ENCODE measurements at places on chromosomes 1 and 21.
A peak's percentile ranks its signal among the peaks of the same experiment; 100 is the strongest.

DNA sequence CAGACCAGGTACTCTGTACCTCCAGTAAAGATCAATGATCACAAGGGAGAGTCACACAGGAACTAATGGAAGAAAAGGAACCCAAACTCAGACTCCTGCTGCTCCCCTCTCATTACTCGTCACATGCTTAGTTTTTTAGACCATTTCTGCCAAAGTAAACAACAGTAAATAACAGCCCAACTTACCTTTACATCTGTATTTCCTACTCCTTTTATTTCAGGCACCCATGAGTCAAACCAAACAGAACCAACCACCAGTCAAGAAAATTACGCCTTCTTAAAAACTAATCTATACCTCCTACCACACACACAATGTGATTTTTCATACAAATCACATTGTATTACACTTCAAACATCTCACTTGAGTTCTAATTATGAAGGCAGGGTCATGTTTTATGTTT, 61.4 kb upstream of the HTR1D start:
- no peak for DNase-seq

DNA sequence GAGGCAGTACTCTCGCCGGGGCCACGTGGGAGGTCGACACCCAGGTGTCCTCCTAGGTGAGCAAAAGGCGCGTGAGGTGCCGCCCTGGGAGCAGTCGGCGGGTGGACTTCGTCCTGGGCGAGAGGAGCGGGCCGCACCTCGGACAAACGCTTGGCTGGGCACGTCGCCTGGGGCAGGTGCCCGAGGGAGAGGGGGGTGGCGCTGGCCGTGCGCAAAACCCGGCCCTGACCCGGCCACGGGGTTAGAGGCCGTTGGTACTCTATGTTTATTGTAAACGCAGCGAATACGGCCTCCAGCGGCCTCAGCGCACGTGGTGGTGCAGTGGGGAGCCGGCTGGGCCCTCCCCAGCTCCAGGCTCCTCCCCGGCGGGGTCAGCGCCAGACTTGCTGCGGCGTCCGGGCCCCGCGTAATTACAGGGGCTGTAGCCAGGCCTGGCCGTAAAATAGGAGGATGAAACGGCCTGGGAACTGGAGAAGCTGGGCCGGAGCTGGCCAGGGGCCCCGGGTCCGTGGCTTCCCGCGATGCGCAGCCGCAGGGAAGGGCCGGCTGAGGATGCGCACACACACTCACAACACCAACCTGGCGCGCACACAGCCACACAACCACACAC, 1.6 kb upstream of the EFNA1 start:
- no peak for DNase-seq

GRCh38 chr1:112397841-112398240, 1.8 kb downstream of the CTTNBP2NL start:
- DNase-seq: no peak

- DNase-seq: no peak
Observed at GRCh38 chr1:168480997-168481396, 62.8 kb downstream of the XCL2 start.

DNA sequence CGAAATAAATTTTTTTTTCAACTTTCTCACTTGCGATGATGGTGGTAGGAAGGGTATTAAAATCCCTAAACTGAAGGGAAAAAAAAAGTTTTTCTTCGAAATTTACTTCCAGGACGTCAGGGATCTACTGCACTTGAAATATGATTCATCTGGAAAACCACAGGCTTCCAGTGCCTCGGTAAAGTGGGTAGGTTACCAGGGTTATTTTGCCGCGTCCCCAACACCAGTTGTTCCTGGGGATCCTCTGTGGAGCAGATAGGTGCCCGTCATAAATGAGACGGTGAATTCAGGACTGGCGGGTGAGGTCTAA, 773 bp downstream of the RABIF start:
- no peak for DNase-seq

GRCh38 chr1:3787349-3787715, 9.0 kb downstream of the LRRC47 start:
- peak; percentile 77 for DNase-seq

DNA sequence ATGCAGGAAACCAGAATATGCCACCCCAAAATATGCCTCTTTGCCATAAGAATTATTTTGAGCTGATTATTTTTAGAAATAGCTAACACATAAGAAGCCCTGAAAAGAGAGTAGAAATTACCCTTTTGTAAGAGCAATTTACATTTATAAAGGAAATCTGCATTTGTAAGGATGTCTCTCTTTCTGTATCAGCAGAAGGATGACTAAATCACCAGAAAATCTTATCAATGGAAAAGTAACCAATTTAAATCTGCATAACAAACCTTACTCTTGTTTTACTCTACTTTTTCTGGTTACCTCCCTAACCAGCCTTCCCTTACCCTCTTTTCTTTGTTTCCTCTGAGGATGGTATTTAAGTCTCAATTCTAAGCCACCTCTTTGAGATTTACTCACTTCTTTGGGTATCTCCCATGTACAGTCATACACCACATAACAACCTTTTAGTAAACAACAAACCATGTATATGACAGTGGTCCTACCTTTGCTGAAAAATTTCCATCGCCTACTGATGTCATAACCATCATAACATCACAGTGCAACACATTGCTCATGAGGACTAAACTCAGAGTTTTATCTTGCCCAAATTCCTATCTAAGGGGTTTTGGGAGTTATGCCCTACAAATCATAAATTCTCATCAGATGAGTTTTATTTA, 126.6 kb upstream of the PLPPR4 start:
- DNase-seq: no peak

DNA sequence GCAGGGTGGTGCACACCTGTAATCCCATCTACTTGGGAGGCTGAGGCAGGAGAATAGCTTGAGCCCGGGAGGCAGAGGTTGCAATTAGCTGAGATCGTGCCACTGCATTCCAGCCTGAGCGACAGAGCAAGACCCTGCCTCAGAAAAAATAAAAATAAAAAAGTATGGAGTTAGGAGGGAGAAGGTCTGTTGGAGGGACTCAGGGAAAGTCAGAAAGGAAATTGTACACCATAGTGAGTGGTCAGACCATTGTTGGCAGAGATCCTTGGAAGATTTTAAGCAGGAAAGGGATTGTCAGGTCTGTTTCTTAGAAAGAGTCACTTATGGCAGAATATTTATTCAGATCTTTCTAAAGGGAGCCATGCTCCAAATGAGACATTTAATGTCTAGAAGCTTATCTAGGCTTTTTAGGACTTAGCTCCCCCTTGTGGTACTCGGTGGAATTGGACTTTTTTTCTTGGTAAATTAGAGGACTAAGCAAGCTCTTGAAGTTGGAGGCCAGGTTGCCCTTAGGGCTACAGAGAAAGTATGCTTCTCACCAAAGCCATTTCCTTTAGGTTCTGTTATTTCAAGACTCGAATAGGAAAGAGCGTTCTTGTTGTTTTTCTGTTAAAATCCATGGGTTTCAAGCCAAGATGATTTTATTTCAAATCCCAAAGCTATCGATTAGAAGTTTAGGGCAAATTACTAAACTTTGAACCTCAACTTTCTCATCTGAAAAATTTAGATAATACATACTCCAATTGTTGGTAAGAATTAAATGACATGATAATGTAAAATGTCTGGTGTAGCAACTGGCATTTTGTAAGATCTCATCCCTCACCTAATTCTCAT, 16.5 kb downstream of the MIA3 start:
- peak; percentile 43 for DNase-seq

GRCh38 chr1:228105270-228105995, 2.3 kb upstream of the C1orf35 start:
- DNase-seq: no peak

- DNase-seq: peak; percentile 5
Observed at GRCh38 chr1:212858461-212859265, 588 bp downstream of the FLVCR1 start.

GRCh38 chr1:223732993-223733798, 20.9 kb downstream of the CAPN2 start:
- no peak for DNase-seq

DNA sequence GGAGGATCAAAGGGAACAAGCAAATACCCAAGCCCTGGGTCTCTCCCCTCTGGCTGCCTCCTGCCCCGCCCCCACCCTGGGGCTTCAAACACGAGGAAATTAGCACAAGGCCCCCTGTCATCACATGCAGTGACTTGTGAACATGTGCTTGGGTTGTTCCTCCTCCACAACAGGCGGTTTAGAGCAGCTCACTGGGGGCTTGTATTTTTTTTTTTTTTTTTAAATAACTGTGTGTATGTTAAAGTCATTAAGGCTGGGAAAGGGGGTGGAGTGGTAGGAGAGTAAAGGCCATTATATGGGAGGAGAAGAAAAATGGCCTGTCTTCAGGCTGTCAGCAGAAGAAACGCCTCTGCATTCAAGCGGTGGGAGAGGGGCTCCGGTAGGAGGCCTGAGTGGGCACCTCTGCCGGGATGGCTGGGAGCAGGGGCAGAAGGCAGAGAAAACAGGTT, 64.2 kb downstream of the PLXNA2 start:
- no peak for DNase-seq

DNA sequence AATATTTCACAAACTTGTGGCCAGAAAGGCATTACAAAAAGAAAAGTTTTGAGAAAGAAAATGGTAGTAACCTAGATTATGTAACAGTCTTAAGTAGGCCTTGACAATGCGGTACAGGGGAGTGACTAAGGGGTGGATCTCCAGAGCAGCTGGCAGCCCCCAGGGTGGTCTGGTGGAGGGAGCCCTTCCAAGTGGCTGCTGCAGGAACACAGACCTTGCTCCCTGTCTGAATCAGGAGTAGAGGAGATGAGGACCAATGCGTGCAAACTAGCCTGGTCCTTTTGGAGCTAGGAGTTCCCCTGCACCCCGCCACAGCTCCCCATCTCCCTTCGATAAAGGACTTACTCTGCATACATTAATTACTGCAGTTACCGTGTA, 189.0 kb downstream of the NFIA start:
- DNase-seq: peak; percentile 7

GRCh38 chr1:170074250-170075157, at the start of gene KIFAP3:
Gene KIFAP3, minus strand, starts transcription at chr1:170074695. Its CDS starts 228 bp downstream, at chr1:170074467.
- peak; percentile 97 for DNase-seq

DNA sequence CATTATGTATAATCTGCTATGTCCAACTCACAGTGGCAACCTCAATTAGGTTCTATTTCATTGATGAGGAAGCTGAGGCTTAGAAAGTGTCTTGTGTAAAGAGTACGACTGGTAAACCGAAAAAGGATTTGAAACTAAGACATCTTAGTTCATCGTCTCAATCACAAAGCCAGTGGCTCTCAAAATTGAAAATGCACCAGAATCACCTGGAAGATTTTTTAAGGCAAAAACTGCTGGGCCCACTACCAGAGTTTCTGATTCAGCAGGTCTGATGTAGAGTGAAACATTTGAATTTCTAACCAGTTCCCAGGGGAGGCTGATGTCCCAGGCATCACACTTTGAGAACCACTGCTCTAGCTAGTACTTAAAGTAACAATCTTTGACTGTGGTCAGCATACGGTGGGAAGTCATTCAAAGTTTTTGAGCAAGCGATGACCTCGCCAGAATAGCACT, 5.2 kb upstream of the LRRC53 start:
- DNase-seq: no peak

GRCh38 chr1:14647777-14648176, 49.3 kb downstream of the KAZN start:
- DNase-seq: no peak

- no peak for DNase-seq
Observed at GRCh38 chr21:44758141-44758561, 43.5 kb downstream of the UBE2G2 start.

DNA sequence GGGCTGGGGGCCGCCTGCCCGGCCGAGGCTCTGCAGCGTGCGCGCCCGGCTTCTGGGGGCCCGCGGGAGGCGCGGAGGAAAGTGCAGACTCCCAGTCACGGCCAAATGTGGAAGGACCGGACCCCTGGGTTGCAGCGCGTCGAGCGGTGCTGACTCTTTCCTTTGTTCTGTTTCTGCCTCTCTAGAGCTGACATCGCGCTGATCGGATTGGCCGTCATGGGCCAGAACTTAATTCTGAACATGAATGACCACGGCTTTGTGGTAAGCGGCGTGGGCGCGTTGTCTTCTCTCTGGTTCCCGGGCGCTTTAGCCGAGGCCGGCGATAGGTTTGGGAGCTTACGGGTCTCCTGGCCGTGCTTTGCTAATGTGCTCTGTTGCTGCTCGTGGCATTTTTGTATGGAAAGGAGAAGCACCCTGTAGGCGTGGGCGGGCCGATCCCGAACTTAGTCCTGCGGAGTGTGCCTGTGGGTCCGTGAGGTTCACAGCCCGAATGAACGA, 629 bp downstream of the PGD start:
- DNase-seq: peak; percentile 4

- no peak for DNase-seq
Observed at GRCh38 chr1:64098846-64099582, 104.4 kb upstream of the UBE2U start.

DNA sequence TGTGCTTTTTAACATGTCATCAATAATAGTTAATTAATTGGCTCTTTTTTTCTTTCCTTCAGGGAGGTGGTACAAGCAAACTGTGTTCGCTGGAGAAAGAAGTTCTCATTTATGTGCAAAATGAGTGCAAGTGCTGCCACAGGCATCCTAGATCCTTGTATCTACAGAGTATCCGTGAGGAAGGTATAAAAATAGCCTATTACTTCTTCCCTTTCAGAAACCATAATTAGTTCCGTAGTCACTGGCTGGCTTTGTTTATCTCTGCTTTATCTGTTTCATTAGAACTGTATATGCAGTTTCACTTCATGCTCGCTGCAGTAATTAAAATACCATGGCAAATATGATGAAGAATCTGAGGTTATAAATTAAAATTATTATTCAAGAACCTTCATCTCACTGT, 40.6 kb downstream of the EEIG2 start:
- no peak for DNase-seq

- DNase-seq: no peak
Observed at GRCh38 chr21:35475762-35476161, 426.7 kb upstream of the RUNX1 start.

DNA sequence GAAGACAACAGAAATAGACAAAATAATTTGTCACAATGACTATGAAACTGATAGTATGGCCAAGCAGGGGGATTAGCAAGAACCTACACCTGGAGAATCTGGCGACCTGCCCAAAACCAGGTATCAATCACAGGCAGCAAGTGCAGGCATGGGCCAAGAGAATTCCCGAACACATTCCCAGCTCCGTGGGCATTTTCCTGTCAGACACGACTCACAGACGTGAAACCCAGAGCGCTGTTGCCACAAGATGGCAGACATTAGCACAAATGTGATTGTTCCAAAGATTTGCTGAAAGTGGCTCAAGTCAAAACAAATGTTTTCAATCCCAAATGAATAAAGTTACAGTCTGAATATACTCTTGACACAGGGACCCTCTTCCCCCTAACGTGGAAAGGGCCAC, 36.8 kb downstream of the HLCS start:
- DNase-seq: no peak

DNA sequence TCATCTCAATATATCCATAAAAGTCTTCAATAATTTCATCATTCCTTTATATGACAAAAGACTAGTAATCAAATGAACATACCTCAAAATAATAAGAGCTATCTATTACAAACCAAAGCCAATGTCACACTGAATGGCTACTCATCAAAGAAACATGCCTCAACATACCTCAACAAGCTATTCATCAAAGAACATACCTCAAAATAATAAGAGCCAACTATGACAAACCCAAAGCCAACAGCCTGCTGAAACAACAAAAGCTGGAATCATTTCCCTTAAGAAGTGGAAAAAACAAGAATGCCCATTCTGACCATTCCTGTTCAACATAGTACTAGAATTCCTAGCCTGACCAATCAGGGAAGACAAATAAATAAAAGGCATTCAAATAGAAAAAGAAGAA, 1373.7 kb downstream of the BRINP3 start:
- no peak for DNase-seq
